Effector CD8-positive, alpha-beta T cell (primary cell): ENCODE measurements at places on chromosomes 16 and 17.

- peak; percentile 79 for DNase-seq
Observed at GRCh38 chr17:8409966-8410882, 12.6 kb upstream of the RNF222 start.

DNA sequence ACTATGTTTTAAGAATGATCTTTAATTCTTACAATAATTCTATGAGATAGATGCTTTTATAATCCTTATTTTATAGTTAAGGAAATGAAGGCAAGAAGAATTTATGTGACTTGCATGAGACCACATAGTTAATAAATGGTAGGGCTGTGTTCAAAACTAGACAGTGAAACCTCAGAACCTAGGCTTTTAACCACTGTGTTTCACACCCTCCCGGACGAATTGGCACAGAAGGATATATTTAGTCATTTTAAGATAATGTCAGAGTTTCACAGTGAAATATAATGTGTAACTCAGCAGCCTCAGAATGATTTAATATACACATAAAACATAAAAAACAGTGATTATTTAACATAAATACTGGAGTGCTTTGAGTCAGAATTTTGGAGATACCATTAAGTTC is 57.0 kb downstream of the NSRP1 start:
- DNase-seq: no peak

DNA sequence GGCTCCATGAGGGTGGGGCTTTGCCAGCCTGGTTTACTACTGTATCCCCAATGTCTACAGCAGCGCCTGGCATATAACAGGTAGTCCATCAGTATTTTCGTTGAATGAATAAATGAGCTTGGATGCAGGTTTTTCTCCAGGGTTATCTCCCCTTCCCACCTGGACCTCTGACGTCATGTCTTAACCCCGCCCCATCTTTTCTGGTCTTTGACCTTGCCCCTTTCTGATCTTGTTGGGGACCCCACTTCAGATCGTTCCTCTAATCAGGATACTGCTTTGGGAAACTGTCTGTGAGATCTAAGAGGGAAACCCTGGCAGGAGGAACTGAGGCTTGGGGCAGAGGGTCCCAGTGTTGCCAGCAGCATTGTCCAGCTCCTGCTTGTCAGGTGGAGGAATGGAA is 68.8 kb upstream of the GCSH start:
- no peak for DNase-seq

DNA sequence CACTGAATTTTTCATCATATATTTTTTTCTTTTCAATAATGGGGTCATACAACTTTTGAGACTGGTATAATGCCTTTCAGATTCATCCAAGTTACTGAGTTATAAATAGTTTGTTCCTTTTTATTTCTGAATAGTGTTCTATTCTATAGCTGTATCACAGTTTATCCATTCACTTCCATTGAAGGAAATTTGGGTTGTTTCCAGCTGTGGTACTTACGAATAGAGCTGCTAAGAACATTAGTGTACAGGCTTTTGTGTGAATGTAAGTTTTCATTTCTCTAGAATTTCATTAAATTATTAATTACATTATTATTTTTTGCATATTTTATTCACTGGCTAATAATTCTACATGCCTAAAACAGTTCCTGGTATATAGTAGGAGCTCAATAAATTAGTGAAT is 52.9 kb downstream of the SNTB2 start:
- no peak for DNase-seq

DNA sequence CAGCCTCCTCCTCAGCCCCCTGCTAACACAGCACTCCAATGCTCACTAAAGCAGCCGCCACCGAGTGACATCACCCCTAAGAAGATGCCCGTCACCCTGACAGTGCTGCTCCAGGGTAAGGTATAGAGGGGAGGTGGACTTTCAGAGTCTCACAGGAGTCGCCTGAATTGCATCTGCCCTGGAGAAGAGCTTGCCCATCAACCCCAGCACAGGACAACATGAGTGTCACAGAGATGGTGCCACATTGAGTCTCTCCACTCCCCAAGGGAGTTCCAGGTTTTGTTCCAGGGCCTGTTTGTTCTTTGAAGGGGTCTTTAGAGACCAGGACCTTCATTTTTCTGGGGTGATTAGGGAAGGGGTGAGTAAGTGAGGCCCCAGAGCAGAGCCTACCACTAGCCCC is 2.2 kb upstream of the P2RX5 start:
- no peak for DNase-seq

DNA sequence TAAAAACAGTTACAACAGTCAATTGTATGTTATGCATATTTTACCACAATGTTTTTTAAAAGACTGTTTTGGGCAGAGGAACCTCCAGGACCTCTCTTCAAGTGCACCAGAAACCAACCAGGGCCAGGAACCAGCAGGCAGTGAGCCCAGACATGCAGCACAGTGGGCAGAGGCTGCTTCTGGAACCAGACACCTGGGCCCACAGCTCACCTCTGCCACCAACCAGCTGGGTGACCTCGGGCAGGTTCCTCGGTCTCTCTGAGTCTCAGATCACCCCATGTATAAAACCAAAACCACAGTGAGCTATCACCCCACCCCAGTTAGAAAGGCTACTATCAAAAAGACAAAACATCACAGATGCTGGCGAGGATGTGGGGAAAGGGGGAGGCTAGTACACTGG is 161.0 kb downstream of the C16orf95 start:
- no peak for DNase-seq

DNA sequence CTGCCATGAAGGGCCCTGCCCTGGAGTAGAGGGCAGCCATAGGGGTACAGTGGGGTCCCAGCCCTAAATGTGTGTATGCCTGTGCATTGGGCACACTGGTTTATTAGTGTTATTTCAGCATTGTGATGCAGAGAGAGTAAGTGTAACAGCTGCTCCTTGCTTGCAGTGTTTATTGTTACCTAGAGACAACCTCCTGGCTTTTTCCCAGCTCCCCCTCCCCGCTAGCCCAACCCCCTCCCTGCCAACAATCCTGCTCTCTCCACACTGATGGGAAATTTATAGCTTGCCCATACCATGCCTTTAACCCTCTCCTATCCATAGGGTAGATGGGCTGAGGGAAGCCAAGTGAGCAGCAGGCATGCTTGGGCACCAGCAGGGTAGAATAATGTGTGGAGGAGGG is 51.3 kb downstream of the NEUROD2 start:
- no peak for DNase-seq

DNA sequence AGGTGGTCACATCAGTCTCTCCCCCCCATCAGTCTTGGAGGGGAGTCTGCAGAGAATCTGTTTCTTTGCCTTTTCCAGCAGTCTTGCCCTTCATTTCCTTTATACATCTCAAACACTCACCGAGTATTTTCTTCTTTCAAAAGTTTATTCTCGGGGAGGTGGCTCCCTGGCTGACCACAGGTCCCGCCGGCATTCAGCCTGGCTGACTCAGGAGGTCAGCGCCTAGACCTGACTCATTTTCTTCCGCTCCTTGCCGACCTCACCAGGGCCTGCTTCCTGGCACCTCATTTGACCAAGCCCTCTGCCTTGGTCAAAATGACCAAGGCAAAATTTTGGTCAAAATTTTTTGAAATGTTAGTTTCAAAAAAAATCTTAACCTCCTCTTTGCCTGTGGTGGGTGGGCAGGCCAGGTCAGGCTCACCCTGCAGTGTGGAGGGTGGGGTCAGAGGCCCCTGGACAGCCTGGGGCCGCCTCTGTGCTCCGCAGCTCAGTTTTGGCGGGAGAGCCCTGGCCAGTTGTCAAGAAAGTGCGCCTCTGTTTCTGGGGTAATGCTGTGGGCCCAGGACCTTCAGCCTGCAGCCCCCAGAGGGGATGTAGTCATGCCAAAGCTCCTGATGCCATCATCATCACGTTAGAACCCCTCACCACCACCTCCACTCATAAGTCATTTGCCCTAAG is 165.6 kb downstream of the SPECC1 start:
- no peak for DNase-seq
